Cerebellar nuclear complex (tissue), 1 donor: ENCODE measurements at places on chromosomes 13 and 19.

DNA sequence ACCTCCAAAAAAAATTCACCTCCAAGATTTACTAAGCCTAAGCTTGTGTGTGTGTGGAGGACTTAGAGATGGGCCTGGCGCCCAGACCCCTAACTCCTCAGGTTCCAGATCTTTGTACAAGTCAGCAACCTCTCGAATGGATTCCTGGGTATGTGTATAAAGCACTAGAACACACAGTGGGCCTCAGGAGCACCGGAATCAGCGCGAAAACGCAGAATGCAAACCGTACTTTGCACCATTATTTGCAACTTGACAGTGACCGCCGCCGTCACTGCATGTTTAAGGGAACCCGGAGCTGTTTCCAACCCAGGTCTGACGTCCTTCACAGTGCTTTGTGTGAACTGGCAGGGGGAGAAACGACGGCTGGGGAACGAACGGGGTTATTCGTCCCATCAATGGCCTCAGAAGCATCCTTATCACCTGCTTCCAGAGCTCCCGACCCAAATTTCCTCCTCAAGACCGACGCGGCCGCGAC is 688 bp downstream of the ZNF606 start:
- no peak for DNase-seq

GRCh38 chr13:61286148-61286745 is 129.4 kb downstream of the PCDH20 start:
- DNase-seq = no peak

GRCh38 chr19:38661996-38662395 is 14.5 kb downstream of the ACTN4 start:
- DNase-seq = no peak

DNA sequence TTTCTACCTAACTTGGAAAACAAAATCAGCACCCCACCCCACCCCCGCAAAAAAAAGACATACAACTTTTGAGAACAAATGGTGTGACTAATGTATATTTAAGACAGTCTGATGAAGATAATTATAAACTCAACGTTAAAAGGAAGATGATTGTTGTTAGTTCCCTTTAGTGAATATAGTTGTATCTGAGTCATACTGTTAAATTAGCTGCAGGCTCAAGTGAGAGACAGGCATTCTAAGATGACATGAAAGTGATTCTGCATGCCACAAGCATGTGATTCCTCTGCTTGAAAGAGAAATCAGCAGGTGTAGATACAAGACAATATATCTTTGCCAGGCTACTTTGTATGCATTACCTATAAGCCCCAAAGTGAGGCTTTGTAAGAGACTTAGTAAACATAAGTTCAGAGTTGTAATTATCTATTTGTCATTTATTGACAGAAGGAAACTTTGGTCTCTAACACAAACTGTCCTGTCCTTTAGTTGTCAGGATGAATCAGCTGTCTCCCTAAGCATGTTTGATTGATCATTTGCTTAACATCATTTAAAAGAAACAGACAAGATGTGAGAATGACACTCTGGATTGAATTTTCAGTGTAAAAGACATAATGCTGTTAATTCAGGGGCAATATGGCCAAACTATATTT is 319.4 kb upstream of the HTR2A start:
- no peak for DNase-seq

DNA sequence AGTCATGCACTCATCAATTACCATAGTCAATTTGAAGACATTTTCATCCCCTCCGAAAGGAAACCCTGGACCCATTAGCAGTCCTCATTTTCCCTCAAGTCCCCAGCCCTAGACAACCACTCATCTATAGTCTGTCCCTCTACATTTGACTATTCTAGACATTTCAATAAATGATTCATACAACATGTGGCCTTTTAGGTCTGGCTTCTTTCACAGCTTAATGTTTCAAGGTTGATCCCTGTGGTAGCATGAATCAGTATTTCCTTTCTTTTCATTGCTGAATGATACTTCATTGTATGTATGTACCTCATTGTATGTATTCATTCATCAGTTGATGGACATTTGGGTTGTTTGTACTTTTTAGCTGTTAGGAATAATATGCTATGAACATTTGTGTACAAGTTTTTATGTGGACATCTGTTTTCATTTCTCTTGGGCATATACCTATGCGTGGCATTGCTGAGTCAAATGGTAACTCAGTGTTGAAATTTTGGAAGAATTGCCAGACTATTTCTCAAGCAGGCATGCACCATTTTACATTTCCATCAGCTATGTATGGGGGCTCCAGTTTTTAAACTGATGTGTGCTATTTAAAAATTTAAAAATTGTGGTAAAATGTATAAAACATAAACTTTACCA is 18.4 kb downstream of the SPATA13 start:
- DNase-seq = no peak

- no peak for DNase-seq
These were observed 434.1 kb downstream of the ZNF536 start for GRCh38 chr19:30806311-30806710.

DNA sequence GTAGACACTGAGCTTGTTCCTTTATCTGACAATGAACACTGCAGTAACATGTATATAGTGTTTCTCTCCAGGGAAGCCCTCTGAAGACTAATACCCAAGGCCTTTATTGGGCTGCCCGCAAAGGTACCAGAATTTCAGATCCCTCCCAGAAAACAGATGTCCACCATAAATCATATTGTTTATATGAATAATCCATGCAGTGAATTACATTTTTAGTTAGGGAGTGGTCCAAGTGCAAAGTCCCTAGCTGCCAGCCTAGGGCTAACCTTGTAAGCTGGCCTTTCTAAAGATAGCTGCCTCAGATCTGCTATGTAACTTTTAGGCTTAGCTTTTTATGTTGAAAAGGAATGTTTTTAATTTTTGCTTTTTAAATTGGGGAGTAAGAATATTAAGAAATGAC is 44.7 kb downstream of the TDRD3 start:
- no peak for DNase-seq

DNA sequence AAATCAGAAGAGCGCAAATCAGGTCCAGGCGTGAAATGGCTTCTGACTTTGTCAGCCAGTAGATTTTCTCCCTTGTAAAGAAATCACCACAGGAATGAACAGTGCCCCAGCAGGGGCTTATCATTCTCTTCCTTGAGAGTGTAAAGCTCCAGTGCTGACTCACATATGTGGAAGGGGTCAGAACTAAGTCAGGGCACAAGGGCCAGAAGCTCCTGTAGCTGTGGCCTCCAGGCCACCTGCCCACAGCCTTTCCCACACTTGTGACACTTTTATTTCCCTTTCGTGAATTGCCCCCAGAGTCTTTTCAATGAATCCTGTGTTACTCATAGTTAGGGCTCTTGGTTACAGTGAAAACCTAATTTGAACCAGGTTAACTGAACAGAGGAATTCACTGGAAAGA is 99.6 kb downstream of the SUCLA2 start:
- no peak for DNase-seq

DNA sequence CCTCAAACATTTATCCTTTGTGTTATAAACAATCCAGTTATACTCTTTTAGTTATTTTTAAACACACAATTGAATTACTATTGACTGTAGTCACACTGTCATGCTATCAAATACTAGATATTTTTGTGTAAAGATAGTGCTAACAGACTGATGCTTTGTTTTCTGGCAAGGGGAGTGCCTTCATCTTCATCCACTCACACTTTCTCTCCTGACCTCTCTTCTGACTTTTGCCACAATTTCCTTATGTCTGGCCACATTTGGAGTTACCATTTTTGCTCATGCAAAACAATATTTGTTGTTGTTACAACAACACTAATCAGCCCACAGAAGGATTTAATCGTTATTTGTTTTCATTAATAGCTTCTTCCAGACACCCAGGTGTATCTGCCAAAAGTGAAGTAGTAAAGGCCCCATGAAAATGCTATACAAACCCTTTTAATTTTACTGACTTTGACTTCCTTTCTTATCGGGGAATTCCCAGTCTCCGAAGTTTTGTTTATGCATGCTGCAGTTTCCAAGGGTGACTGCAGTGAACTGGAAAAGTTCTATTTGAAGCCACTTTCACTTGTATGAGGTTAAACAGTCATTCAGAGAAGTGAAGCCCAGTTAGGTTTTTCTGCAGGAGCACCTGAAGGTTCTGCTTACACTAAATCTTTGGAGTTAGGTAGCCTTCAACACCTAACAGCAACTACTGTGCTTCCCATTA is 66.1 kb upstream of the FRY start:
- no peak for DNase-seq

DNA sequence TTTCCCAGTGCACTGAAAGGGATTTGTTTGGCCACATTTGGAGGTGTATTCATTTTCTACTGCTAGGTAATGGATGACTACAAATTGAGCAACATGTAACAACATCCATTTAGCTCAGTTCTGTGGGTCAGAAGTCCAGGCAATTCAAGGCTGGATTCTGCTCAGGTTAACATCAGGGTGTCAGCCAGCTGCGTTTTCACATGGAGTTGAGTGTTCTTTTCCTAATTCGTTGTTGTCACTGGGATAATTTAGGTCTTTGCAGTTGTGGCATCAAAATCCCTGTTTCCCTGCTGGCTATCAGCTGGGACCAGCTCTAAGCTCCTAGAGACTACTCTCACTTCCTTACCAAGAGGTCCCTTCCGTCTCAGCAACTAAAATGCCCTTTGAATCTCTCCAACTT is 25.4 kb downstream of the MIR17HG start:
- no peak for DNase-seq

DNA sequence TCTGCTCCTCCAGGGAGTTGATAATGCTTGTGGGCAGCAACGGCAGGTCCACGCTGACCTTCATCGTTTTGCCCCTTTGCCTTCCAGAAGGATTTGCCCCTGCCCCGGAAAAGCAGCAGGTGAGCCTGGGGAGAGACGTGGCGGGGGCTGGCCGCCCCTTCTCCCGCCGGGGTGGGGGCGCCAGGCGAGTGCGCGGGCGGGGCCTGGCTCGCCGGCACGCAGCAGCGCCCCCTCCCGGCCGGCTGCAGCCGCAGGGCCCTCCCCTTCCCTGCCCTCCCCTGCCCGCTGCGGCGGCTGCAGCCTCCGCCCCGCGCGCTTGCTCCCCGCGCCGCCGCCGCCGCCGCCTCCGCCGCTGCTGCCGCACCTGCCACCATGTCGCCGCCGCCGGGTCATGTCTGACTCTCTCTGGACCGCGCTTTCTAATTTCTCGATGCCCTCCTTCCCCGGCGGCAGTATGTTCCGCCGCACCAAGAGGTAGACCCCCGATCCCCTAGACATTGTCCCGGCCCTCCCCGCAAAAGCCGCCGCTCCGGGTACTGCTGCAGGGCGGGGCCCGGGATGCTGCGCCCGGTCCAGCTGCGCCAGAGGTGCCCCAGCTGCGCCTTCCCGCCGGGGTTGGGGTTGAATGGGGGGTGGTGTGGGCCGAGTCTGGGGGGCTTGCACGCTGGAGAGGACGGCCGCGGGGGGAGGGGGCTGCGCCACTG is at the start of gene MAST1:
MAST1 (plus strand) TSS at position 334 of the 704 bp plus-strand sequence; CDS start at position 392, 58 bp downstream.
- DNase-seq = no peak

DNA sequence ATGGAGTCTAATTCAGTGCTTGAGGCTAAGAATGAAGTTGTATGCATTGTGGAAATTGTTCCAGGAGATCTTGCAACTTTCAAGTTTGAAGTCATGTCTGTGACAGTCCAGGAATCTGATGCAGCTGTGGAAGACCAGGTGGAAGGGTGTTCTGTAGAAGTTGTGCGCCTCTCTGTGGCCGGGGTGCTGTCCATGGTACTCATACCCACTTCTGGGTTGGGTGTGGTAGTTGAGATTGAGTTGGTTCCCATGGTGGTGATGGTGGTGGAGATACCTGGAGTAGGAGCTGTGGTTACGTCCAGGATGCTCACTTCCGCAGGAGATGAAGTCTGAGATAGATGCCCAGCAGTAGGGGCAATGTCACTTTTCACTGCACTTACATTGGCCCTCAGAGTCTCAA is 44.3 kb downstream of the MUC16 start:
- DNase-seq = no peak

- DNase-seq = no peak
These were observed 527.4 kb upstream of the ATXN8OS start for GRCh38 chr13:69580255-69580654.

DNA sequence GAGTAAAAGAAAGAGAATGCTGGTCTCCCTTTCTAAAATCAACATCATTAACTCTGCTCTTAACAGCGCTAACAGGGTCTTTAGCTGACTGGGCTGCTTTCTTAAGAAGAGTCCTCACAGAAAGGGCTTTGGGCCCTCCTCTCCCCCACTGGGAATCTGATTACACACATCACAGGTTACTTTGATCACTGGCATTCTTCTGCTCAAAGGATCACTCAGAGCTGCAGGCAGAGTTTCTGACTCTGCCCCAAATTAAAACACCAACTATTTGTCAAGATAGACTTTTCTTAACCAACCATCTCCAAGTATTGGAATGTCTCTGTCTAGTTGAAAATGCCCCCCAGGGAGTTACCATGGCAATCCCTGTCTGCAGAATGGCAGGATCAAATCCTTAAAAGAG is 31.1 kb upstream of the SIAH3 start:
- no peak for DNase-seq
